ENCODE measurements at places on chromosomes 11 and 22.

DNA sequence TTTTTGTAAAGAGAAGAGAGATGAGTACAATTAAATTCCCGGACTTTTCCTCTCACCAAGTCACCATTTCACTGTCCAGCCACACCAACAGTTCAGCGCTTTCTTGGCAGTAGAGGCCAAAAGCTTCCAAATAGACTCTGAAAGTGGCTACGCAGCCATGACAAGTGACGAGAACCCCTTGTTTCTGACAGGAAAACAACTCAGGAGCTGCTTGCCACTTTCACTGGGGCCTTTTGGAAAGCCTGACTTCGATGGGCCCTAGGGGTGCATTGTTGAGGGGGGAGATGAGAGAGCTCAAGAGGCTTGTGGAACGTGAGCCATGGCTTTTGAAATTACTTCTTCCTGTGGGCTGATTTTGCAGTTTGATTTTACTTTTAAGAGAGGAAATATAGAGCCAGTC is 422.1 kb upstream of the FAT3 start:
- DNase-seq = no peak

- no peak for DNase-seq
These were observed 5.0 kb downstream of the TUB start for GRCh38 chr11:8086001-8086479.

DNA sequence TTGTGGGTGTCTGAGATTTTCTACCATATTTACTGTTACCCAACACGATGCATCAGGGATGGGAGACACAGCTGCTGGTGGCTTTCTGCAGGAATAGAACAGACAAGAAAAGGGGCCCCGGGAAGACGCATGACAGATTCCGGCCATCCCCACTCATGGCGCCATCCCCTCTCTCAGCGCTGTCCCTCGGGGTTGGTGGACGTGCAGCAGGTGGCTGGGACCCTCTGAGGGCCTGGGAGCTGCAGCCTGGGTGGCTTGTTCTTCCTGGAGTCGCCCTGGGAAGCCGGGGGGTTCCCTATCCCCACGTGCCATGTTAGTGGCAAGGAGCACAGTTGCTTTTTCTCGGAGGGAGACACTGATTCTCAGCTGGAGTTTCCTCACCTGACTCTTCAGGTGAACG is 1123.3 kb downstream of the BRD1 start:
- no peak for DNase-seq

GRCh38 chr11:125284245-125284850 is 119.8 kb downstream of the PKNOX2 start:
- DNase-seq = no peak

GRCh38 chr11:35892166-35892565 is 51.7 kb upstream of the LDLRAD3 start:
- no peak for DNase-seq

DNA sequence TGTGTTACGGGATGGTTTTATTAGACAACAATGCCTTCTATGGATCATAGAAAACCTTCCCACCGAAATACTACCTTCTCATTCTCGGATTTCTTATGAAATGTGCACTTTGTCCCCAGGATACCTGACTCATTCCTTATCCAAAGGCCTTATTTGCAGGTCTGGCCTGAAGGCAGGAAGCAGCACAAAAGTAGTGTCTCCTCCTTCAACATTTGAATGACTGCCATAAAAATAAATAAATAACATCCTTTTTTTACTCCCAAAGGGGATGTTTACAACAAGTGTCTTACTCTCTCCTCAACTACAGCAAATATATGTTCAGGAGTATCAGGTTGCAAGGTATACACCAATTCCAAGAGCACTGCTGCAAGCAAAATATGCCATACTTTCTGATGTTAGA is 41.6 kb upstream of the PAK1 start:
- no peak for DNase-seq
